ENCODE measurements at places on chromosomes 4 and X. TPM values are rescaled to one million over a fixed set of nuclear protein-coding genes. Genes with fewer than 3 reads are reported as not detected.

GRCh38 chr4:183333202-183333601, 11.0 kb upstream of the CLDN24 start:
- DNase-seq = no peak

DNA sequence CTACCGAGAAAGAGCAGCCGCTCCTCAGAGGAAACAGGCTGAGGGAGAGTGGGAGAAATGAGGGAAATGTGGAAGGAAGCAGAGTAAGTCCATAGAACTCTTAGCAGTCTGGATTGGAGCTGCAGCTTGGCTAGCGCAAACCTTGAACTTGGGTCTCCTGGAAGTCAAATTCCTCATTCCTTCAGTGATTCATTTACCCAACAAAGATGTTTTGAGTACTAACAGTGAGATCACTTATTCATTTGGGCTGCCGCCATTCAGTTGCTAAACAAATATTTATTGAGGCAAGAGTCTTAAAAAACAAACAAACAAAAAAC, 51.5 kb downstream of the SEL1L3 start:
- no peak for DNase-seq

- no peak for DNase-seq
These were observed 535.2 kb upstream of the FAT1 start for GRCh38 chr4:187258651-187259401.

The EGF gene
- total RNA-seq = not detected
